ENCODE measurements at places on chromosomes 3 and 15.

GRCh38 chr3:8712045-8712907 is 21.3 kb upstream of the CAV3 start:
- DNase-seq = no peak

DNA sequence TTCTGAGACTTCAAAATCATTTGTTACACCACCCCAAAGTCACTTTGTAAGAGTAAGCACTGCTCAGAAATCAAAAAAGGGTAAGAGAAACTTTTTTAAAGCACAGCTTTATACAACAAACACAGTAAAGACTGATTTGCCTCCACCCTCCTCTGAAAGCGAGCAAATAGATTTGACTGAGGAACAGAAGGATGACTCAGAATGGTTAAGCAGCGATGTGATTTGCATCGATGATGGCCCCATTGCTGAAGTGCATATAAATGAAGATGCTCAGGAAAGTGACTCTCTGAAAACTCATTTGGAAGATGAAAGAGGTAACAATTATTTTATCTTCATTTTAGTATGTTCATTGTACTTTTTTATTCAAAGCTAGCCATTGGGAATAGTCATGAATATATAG is 32.6 kb downstream of the BLM start:
- DNase-seq = no peak

- DNase-seq = peak; percentile 61
These were observed 29.5 kb downstream of the WNT7A start for GRCh38 chr3:13850161-13850945.

DNA sequence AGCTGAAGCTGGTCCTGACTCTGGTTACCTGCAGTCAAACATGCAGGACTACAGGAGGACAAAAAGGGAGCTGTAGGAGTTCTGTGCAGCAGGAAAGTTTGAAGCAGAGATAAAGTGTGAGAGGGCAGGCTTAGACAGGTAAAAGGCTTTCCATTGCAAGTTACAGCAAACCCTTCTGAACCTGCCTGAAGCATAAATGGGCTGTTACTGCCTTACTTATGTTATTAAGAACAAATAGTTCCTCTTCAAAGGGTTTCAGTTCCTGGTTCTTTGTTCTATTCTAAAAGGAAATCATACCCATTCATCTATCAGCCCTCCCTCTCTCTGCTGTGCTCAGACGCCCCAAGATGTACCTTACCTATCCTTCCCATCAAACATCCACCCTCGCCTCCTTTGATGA is 52.4 kb upstream of the CACNA2D3 start:
- no peak for DNase-seq

- no peak for DNase-seq
These were observed 19.4 kb downstream of the CCDC32 start for GRCh38 chr15:40545457-40545856.

DNA sequence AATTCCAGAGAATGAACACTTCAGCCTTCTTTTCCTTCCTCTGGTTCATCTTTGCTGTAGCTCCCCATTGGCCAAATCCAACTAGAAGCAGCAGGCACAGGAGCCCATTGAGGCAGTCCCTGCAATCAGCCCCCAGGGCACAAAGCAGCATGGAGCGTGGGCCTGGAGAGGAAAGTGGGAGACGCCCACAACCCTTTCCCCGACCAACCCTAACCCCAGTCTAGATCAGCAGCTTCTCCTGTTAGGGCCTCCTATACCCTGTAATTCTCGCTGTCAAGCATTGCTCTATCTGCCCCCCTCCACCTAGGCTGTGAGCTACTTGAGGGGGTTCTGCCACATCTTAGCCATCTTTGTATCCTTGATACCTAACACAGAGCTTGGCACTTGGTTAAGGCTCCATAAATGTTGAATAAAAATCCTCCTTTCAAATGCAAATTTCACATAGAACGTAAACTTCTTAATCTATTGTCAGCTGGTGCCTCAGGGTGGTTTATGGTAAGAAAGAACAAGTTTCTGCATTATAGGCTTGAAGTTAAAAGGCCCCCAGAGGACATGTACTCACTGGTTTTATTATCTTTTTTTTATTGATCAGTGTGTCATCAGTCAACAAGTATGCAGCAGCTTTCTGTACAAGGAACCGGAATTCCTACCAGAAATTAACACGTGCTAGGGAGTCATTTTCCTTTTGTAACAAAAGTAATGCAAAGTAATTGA is 97.9 kb upstream of the PFN2 start:
- DNase-seq = no peak

GRCh38 chr15:80182611-80183261 is 29.9 kb downstream of the FAH start:
- DNase-seq = no peak

GRCh38 chr15:56821721-56822425 is 88.6 kb upstream of the ZNF280D start:
- peak; percentile 80 for DNase-seq

DNA sequence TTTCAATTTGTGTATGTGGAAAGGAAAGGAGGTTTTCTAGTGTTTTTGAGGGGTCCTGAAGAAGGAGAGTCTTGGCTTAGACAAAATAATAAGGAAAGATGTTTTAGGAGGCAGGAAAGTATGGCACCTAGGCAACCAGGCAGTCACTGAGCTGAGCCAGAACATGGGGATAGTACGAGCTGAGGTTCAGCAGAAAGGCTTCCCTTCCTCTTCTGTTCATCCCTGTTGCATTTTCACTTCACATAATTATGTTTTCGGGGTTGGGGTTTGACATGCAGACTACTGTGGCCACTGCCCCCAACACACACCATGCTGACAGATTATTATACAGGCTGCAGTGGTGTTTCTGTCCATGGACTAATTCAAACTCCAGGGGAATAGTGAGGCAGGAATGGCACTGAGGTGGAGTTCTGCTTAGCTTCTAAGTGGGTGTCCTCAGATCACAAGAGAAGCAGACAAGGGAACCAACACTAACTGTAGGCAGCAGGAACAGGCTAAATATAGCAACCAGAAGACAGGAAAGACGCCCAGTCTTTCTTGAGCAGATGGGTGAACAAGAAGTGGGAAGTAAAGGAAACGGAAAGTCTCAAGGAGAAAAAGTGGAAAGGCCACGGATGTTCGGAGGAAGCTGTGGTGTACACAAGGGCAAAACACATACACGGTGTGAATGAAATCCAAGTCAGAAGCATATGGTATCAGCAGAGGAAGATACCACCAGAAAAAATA is 305.8 kb downstream of the PLCL2 start:
- no peak for DNase-seq

DNA sequence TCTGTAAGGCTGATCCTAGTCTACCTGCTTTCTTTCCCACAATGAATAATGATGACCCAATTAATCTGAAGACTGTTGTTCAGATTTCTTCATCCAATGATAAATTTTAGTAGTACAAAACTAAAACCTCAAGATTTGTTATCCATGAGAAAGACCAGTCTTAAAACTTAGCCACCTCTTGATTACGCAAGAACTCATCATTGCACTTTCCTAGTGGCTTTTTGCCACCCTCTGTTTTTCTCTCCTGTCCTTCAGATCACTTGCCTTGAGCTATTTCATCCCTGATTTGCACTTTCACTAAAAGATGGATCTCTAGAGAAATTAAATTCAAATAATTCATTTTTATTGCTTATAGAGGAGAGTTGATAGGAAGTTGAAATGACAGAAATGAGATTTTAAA is 142.7 kb upstream of the RBMS3 start:
- DNase-seq = no peak

- no peak for DNase-seq
These were observed 82.6 kb upstream of the PLXND1 start for GRCh38 chr3:129689036-129689435.

DNA sequence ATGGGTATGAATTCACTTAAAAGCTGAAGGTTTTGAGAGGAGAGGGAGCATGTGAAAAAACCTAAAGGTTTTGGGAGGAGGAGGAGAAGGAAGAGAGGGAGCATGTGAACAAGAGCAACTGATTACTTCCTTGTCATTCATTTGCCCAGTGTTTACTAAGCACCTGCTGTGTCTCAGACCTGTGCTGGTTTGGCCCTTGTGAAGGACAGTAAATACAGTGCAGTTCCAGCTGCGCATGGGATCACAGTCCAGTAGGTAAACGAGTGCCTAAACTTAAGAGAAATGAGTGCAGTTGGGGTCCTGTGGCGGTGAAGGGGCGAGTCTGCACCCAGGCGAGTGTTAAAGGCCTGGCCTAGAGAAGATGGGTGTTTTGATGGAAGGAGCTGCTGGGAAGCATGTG is 38.6 kb downstream of the IGF1R start:
- DNase-seq = no peak

- DNase-seq = no peak
These were observed 40.2 kb upstream of the DLG1 start for GRCh38 chr3:197338586-197338985.

- peak; percentile 73 for DNase-seq
These were observed 88.6 kb upstream of the RASGRF1 start for GRCh38 chr15:79179108-79179561.

- no peak for DNase-seq
These were observed 66.8 kb downstream of the RPL39L start for GRCh38 chr3:187072511-187072910.

GRCh38 chr3:79326642-79327041 is 441.2 kb downstream of the ROBO1 start:
- no peak for DNase-seq

DNA sequence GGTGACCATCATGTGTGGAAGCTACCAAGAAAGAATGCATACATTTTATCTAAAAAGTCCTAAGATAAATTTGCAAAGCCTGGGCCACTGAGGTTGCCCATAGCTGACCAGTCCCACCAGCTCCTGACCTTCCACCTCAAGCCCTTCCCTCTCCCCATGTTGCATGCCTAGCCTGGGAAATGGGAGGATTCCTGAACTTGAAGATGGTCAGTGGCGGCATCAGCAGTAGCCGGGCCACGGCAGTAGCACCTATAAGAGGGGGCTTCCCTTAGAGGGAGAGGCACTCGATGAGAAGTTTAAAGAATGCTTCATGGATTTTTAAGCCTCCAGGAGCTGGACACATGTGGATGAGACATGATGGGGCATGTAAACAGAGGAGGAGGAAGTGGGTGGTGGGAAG is 172.1 kb downstream of the KLF13 start:
- DNase-seq = no peak

DNA sequence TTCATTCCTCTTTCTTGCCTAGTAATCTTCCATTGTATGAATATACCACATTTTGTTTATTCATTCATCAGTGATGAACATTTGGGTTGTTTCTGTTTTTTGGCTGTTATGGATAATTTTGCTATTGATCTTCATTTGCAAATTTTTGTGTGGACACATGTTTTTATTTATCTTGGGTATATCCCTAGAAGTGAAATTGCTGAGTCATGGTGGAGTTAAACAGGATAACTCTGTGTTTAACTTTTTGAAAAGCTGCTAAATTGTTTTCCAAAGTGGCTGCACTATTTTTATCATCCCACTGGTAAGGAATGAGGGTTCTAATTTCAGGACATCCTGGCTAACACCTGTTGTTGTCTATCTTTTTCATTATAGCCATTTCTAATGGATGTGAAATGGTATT is 74.6 kb upstream of the ARL6 start:
- DNase-seq = no peak

- DNase-seq = peak; percentile 54
These were observed 778 bp upstream of the THBS1 start for GRCh38 chr15:39580117-39580484.

DNA sequence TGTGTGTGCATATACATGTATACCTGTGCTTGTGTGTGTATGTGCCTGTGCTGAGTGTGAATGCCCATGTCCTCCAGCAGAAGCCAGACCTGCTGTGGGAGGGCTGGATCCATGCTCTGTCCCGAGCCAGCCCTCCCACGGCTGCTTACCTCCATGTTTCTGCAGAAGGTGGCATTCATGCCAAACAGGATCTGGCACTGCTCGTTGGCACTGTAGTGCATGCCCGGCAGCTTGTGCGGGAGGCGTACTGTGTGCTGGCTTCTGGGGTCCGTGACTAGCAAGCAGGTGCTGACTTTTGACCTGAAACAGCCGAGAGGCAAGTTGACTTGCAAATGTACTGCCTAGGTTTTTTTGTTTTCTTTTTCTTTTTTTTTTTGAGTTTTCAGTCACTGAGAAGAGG is 189.3 kb downstream of the ADAMTS17 start:
- no peak for DNase-seq

GRCh38 chr3:169390271-169390670 is 273.2 kb downstream of the MECOM start:
- DNase-seq = no peak

DNA sequence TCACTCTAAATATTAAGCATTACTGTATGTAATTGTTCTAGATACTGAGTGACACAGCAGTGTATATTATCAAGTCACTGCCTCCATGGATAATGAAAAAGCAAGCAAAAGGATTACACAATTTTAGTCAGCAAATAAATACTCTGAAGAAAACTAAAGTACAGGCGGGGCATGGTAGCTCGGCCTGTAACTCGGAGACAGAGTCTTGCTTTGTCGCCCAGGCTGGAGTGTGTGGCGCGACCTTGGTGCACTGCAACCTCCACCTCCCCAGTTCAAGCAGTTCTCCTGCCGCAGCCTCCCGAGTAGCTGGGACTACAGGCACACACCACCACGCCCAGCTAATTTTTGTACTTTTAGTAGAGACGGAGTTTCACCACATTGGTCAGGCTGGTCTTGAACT is 32.7 kb downstream of the RBM6 start:
- DNase-seq = no peak

GRCh38 chr3:42099020-42099765 is 8.0 kb downstream of the TRAK1 start:
- DNase-seq = no peak

GRCh38 chr3:124217542-124217941 is 225.6 kb upstream of the ROPN1 start:
- peak; percentile 9 for DNase-seq

Measured in A549 (cell line).